T-cell (primary cell): ENCODE measurements at places on chromosomes 7 and 10.

DNA sequence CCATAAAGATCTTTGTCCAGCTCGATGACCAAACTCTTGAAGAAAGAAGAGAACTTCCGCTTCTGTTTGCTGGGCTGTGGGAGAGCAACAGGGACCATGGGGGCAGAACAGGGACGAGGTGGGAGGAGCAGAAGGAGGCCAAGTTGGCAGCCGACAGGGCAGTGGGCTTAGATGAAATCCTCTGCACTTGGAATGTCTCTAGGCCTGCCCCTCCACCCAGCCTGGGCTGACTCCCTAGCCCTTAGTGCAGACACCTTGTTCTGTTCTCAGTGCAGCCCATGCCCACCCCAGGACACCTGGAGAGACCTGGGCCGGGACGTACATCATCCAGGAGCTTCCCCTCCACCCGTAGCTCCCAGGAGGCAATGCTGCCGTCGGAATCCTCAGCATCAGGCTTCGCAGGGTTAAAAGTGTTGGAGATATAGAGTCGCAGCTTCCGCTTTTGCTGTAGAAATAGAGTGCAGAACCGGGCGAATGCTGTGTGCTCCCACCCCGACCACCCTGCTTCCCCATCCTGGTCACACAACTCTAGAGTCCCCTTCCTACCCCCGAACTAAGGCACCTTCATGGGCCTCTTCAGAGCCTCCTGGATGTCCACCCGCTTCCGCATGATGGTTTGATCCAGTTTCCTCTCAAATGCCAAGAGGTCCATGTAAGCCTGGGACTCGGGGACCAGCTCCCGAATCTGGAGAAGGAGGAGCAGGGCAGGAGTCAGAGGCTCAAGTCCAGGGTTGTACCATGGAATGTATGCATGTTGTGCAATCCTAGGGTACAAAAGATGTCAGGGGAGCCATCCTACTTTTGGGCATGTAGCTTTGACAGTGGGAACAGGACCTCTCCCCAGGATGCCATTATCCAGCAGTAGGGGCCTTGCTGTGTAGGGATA, 6.1 kb downstream of the SMARCD3 start:
- no peak for DNase-seq

DNA sequence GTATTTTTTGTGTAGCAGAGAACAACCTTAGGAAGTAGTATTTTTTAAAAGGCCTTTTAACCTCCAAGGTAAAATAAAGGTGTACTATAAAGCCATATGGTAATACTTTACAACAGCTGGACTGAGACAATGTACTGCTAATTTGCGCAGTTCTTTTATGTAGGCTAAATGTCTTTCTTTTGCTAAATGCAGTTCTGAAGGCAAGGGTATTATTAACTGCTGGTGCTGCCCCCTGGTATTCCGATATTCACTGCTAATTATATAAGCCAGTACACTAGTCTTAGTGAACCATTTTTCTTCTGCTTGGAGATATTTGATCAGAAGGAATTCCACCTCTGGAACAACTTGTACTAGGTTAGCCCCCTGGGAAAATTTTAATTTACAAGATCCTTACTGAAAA, 272.0 kb upstream of the FERD3L start:
- no peak for DNase-seq

DNA sequence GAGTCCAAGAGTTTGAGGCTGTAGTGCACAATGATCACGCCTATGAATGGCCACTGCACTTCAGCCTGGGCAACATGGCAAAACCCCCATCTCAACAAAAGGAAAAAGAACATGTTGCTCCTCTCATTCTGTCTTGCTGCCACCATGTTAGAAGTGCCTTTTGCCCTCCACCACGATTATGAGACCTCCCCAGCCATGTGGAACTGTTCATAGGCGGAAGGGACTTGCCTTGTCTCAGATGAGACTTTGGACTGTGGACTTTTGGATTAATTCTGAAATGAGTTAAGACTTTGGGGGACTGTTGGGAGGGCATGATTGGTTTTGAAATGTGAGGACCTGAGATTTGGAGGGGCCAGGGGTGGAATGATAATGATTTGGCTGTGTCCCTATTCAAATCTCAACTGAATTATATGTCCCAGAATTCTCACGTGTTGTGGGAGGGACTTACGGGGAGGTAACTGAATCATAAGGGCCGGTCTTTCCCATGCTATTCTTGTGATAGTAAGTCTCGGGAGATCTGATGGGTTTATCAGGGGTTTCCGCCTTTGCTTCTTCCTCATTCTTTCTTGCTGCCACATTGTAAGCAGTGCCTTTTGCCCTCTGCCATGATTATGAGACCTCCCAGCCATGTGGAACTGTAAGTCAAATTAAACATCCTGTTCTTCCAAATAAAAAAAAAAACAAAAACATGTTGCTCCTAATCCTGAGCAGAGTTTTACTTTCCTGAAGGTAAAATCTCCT, 22.3 kb downstream of the DLG5 start:
- no peak for DNase-seq

DNA sequence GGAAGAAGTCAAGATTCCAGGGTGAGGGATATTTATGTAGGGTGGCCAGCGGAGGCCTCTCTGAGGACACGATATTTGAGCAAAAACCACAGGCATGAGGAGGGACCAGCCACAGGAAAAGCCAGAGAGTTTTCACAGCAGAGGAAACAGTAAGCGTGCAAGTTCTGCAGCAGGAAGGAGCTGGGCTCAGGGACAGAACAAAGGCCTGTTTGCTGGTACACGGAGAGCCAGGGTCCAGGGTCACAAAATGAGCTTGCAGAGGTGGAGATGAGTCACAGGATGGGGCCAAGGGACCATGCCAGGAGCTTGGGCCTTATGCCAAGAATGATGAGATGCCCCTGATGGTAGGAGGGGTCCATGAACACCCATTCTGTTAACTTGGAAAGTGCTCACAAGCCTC, 283.5 kb downstream of the PLXNA4 start:
- DNase-seq = no peak

GRCh38 chr7:73973091-73973490, 54.9 kb upstream of the ELN start:
- no peak for DNase-seq

GRCh38 chr7:23426876-23427275, 43.4 kb downstream of the IGF2BP3 start:
- no peak for DNase-seq

DNA sequence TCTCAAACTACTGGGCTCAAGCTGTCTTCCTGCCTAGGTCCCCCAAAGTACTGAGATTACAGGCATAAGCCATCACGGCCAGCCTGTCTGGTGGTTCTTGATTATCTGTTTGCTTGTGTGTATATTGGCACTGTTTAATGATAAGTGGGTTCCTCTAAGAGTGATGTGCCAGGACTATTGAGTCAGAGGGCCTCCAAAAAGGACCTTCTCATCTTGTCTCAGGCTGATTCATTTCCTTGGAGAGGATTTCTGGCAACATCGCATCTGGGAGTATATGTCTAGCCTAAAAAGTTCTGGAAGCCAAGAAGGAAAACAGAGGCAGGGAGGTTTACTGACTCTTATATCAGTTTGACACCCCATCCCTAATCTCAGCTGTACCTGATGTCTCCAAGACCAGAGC, 27.1 kb upstream of the AKAP9 start:
- DNase-seq = no peak

GRCh38 chr10:88073682-88074081, 210.3 kb downstream of the PTEN start:
- no peak for DNase-seq

- DNase-seq = no peak
Measured at GRCh38 chr7:77887567-77887966, 89.0 kb downstream of the PHTF2 start.

- DNase-seq = no peak
Measured at GRCh38 chr7:18191862-18192625, 164.4 kb upstream of the PRPS1L1 start.

DNA sequence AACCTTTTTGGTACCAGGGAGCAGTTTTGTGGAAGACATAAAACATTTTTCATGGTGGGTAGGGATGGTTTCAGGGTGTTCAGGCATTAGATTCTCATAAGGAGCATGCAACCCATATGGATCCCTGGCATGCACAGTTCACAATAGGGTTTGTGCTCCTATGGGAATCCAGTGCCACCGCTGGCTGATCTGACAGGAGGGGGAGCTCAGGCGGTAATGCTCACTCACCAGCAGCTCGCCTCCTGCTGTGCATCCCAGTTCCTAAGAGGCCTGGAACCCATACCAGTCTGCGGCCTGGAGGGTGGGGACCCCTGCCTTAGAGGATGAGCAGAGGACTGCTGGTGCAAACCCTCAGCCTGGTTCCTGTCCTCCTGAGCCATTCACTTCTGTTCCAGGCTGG, 561.7 kb downstream of the SDK1 start:
- no peak for DNase-seq

GRCh38 chr10:1244493-1244892, 188.3 kb downstream of the WDR37 start:
- no peak for DNase-seq

DNA sequence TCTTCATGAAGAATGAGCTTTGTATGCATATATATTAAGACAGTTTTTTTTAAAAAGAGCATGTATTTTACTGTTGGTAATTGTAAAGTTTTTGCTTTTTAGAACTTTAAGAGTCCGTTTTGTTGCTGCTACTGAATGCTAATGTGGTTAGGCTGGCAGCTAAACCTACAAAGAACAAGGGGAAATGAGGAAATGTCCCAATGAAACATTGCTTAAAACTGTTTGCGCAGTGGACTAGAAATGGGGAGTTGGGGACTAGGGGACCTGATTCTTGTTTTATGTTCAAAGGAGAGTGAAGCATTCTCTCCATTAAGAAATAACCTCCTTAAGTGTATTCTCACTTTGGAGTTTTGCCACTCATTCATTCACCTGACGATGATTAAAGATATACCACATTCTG, 5.7 kb downstream of the NRF1 start:
- DNase-seq = no peak

GRCh38 chr7:47635091-47636080, 53.5 kb upstream of the TNS3 start:
- no peak for DNase-seq

- no peak for DNase-seq
Measured at GRCh38 chr10:45432700-45433472, 58.9 kb downstream of the ALOX5 start.

DNA sequence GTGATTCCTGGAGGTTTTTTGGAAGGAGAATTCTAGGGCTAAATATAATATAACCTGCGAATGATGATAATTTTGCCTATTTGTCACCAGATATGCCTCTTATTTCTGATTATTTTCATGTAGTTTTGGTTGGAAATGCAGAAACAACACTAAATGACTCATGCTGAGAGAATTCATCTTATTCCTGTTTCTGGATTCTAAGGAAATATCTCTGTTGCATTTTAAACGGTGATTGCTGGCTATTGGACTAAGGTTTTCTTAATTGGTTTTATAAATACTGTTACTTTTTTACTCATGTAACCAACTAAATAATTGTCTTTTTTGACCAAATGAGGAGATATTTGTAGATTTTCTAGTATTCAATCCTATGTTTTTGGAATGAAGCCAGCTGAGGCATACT, 204.9 kb upstream of the NPSR1 start:
- DNase-seq = no peak

DNA sequence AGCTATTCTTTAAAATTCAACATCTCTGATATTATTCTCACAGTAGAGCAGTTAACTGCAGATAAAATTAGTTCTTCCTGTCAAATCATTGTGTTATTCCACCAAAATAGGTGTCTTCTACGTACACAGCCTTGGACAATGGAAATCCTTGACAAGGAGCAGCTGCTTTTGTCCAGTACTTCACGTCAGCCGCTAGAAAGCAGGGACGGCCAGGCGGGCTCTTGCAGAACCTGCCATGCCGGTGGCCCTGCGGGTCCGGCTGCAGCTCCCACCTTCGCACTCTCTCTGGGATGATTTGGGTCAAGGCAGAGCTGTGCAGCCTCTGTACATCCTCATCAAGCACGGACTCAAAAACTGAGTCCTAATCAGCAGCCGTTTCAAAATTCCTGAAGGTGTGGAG, 2.2 kb upstream of the FOXI2 start:
- no peak for DNase-seq

GRCh38 chr7:71925663-71926062, 486.5 kb downstream of the CALN1 start:
- no peak for DNase-seq

DNA sequence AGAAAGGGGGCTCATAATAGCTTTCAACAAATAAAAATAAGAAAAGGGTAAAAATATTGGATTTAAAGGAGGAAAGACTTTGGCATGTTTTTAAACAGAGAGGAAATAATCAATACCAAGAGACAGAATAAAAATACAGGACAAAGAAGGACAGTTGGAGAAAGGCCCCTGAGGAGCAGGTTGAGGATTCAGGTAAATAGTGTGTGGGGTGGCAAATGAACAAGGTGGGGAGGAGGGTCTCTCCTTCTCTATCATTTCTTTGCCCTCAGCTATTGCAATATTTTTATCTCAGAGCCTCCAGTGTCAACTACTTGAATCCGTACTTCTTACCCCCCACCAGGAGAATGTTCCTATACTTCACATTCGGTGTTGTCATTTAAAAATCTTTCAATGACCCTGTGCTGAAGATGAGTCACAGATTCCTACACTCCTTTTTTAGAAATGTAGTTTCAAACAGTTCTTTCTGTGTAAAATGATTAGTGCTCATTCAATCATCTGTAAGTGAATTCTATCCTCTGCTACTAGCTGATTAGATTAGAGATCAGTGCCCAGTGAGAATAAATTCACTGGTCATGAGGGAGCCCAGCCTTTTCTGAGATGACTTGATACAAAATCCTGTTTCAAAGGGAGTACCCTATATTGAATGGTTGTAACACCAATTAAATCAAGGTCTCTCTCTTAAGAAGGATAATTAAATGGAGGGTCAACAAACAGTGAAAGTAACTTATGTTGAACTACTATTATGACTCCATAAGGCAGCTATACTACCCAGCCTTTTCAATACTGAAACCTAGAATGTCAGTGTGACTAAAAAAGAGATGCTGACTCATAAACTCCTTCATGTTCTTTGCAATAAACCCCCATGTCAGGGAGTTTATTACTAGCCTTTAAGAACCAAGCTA, 50.4 kb upstream of the WNT16 start:
- no peak for DNase-seq

DNA sequence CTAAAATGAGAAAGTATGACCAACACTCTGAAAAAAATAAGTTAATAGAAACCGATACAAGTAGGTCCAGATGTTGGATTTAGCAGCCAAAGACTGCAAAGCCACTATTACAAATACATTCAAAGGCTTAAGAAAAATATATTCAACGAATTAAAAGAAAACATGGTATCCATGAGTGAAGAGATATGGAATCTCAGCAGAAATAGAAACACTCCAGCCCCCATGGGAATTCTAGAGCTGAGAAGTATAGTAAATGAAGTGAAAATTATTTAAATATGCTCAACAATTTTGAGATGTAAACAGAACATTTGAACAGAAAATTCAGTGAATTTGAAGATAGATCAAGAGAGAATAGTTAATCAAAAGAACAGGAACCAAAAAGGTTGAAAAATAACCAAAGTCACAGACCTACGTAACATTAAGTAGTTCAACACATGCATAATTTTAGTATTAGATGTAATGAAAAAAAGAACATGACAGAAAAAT, 72.0 kb upstream of the WIPF3 start:
- DNase-seq = no peak

- DNase-seq = no peak
Measured at GRCh38 chr10:6721964-6722615, 142.0 kb upstream of the PRKCQ start.

GRCh38 chr10:27628621-27629020, 117.0 kb downstream of the MKX start:
- DNase-seq = no peak
